ENCODE measurements at places on chromosomes 16 and 17. TPM values are rescaled to one million over a fixed set of nuclear protein-coding genes. Genes with fewer than 3 reads are reported as not detected.

Gene FGF11
- 1.6 TPM for polyA plus RNA-seq

Gene ESRP2
- 0.30 TPM for polyA plus RNA-seq

Gene PABPN1L
- not detected for polyA plus RNA-seq

Gene SEC14L5
- 0.11 TPM for polyA plus RNA-seq

Gene MFAP4
- 29.0 TPM for polyA plus RNA-seq

Gene CMC2
- 196 TPM for polyA plus RNA-seq

DNA sequence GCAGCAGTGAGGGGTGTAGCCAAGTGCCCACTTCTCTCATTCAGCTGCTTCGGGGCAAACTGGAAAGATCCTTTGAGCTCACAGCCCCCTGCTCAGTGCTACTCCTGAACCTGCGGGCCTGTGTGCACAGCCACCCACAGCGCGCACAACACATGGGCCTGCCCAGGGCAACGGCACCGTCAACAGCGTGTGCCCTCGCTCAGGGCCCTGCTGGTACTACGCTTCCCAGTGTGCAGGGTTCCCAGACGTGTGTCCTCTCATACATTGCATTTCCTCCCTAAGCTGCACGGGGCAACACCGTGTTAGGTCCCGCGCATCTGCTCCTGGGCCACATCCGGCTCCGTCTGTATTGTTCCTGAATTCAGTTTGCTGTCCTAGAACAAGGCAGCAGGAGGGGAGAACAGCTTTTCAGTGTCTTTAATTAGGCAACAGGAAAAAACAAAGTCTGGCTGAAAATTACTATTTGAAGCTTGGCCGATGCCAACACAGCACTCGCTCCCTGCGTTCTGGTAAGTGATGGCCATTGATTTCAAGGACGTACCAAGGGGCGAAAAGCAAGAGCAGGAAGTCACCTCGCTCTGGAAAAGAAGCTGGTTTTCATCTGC is 15.2 kb downstream of the MRM3 start:
- no peak for DNase-seq

- peak; percentile 68 for DNase-seq
Observed at GRCh38 chr16:69890114-69890891, 60.8 kb upstream of the CLEC18A start.

GRCh38 chr16:55663765-55664677 is 8.2 kb downstream of the SLC6A2 start:
- DNase-seq = no peak

- no peak for DNase-seq
Observed at GRCh38 chr16:59597269-59597668, 863.2 kb upstream of the GOT2 start.

GRCh38 chr17:49016775-49017463 is 19.7 kb downstream of the IGF2BP1 start:
- no peak for DNase-seq

DNA sequence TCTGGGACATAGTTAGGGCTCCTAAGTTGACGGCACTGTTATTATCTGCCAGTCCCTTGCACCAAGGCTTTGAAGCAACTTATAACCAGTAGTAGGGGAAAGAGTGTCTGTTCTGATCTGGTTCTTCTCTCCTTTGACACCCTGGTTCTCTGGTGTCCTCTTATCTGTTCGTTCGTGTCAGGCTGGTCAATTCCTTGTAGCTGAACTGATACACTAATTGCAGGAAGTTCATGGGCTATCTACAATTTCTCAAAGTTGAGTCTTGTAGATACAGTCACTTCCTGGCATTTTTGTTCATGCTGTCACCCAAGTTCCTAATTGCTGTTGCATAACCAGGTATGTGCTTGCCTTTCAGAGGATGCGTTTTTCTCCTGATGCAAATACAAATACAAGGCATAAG is 17.3 kb upstream of the MYO1D start:
- no peak for DNase-seq

- peak; percentile 22 for DNase-seq
Observed at GRCh38 chr17:13597723-13598347, 3.9 kb downstream of the HS3ST3A1 start.

GRCh38 chr17:82346342-82347300 is 12.4 kb upstream of the TEX19 start:
- DNase-seq = no peak

DNA sequence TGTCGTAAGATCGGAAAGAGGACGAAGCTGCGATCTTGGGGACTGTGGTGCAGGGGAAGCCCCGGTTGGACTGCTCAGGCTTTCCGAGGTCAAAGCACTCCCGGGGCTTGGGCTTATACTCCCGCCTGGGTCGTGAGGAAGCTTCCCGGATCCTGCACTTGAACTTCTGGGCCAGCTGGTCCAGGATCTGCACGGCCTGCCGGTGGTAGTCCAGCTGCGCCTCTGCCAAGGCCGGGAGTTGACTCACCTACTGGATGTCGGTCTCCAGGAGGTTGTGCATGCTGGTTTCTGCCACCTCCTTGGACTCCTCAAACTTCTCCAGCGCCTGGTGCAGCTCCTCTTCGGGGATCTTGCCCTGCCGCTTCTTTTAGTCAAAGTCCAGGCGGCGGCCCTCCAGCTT is 99.2 kb downstream of the KPNA2 start:
- DNase-seq = no peak

DNA sequence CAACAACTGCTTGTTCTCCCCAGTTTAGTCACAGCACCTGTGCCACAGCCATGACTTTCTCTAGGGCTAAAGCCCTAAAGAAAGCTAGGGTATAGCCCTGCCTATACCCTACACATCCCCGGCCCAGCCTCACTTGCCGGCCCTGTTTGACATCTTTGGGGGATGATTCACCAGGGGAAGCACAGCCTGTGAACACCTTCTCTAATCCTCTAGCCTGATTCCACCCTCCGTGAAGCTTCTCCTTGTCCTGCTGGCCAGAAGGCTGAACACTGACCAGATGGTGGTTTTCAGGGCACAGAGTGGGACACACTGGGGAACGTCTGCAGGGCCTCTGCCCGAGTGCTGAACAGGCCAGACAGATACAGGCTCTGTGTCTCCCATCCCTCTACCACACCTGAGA is 6.0 kb downstream of the CLEC16A start:
- no peak for DNase-seq

GRCh38 chr17:19338031-19338990 is 24.2 kb downstream of the B9D1 start:
- peak; percentile 74 for DNase-seq

DNA sequence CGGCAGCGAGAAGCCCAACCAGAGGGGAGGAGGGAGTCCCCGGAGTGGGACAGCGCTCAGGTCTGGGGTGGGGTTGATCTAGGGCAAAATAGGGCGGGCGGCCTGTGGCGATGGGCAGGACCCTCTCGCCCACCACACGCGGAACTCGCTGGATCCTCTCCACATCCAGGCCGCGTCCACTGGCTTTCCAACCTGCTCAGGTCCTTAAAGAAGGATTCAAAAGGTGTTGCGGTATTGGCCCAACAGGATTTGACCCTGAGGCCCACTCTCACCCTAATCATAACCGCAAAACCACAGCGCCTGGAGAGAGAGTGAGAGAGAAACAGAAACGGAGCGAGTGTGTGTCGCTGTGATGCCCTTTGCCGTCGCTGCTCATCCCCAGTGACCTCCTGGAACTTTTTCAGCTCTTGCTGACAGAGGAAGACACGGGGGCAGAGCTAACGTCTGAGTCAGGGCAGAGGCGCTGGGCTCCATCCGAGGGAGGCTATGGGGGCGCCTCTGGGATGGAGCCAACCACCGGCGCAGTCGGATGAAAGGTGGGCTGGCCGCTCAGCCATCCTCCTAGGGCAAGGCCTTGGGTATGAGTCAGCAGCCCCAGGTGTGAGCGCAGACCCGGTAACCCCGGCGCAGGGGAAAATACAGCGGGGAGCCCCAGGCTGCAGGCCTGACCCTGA is 16.7 kb upstream of the OR1F1 start:
- DNase-seq = no peak

- no peak for DNase-seq
Observed at GRCh38 chr17:67164302-67164701, 80.7 kb downstream of the HELZ start.

Measured in heart left ventricle (tissue), 16 donors.